ENCODE measurements at places on chromosomes 11 and 22.

GRCh38 chr11:87398931-87399330 lies 361.2 kb downstream of the TMEM135 start:
- DNase-seq, result no peak

DNA sequence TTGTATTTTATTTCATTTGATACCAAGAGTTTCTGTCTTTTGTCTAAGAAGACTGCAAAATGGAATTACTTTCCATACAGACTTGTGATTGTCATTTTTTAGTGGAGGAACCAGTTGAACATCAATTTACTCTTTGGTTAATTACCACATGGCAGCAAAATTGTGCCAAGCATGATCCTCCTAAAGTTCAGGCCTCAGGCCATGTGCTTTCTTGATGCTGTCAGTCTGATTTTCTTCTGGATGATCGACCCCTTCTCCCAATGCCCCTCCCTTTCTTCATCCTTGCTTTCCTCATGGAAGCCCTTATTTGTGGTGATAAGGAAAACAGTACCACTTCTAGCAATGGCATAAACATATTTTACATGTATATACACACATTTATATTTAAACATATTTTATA lies 76.2 kb downstream of the SVIP start:
- no peak for DNase-seq

GRCh38 chr11:130553306-130553705 lies 104.9 kb downstream of the ADAMTS15 start:
- peak; percentile 39 for DNase-seq

- DNase-seq, result no peak
Measured at GRCh38 chr11:3109434-3109833, 52.2 kb upstream of the CARS1 start.

- DNase-seq, result peak; percentile 34
Measured at GRCh38 chr11:66580803-66581202, 12.1 kb downstream of the CCDC87 start.

DNA sequence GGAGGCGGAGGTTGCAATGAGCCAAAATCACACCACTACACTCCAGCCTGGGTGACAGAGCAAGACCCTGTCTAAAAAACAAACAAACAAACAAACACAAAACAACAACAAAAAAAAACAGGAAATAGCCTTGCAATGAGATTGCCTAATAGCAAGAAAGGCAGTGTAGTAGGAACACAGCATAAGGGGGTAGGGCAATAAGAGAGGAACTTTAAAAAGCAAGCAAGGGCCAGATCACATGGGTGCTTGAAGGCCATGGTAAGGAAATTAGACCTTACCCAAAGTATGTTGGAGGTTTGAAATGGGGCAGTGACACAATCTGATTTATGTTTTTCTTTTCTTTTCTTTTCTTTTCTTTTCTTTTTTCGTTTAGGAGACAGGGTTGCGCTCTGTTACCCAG lies 34.7 kb upstream of the NRIP3 start:
- DNase-seq, result no peak

- DNase-seq, result no peak
Measured at GRCh38 chr11:86748296-86748695, 52.0 kb upstream of the PRSS23 start.

- DNase-seq, result no peak
Measured at GRCh38 chr11:34298871-34299270, 58.9 kb downstream of the ABTB2 start.

- DNase-seq, result peak; percentile 4
Measured at GRCh38 chr11:133834682-133835592, 10.4 kb downstream of the SPATA19 start.

GRCh38 chr11:134522782-134523570 lies 110.9 kb upstream of the B3GAT1 start:
- DNase-seq, result no peak

GRCh38 chr11:65915821-65916251 lies 3.0 kb downstream of the C11orf68 start:
- peak; percentile 99 for DNase-seq

- no peak for DNase-seq
Measured at GRCh38 chr11:122979103-122979814, 2.4 kb downstream of the BSX start.

- no peak for DNase-seq
Measured at GRCh38 chr11:85028329-85029101, 598.6 kb downstream of the DLG2 start.

- DNase-seq, result no peak
Measured at GRCh38 chr22:20094197-20094807, 14.3 kb downstream of the DGCR8 start.

GRCh38 chr11:125258291-125259032 lies 93.9 kb downstream of the PKNOX2 start:
- DNase-seq, result no peak

GRCh38 chr11:119320776-119321524 lies 4.0 kb upstream of the MCAM start:
- peak; percentile 65 for DNase-seq

DNA sequence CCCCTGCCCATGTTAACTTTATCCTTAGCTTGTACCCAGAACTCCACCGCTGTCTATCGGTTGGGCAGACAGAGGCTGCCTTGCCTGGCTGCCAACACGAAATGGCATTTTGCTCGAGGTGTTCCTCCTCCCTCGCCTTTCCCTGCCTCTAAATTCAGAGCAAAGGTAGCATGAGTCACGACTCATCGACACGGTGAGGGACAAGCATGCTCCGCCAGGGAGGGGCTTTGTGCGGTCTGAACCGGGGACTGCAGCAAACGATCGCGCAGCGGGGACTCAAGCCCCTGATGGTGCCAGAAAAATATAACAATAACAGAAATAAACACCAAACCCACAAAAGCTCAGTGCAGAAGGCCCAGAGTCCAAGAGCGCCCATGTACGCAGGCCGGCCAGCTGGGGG lies 52.3 kb downstream of the RTL6 start:
- no peak for DNase-seq

GRCh38 chr22:35399114-35399677 lies 744 bp upstream of the MCM5 start:
- DNase-seq, result no peak

GRCh38 chr11:9264316-9265210 lies 587 bp downstream of the DENND5A start:
- DNase-seq, result peak; percentile 81

DNA sequence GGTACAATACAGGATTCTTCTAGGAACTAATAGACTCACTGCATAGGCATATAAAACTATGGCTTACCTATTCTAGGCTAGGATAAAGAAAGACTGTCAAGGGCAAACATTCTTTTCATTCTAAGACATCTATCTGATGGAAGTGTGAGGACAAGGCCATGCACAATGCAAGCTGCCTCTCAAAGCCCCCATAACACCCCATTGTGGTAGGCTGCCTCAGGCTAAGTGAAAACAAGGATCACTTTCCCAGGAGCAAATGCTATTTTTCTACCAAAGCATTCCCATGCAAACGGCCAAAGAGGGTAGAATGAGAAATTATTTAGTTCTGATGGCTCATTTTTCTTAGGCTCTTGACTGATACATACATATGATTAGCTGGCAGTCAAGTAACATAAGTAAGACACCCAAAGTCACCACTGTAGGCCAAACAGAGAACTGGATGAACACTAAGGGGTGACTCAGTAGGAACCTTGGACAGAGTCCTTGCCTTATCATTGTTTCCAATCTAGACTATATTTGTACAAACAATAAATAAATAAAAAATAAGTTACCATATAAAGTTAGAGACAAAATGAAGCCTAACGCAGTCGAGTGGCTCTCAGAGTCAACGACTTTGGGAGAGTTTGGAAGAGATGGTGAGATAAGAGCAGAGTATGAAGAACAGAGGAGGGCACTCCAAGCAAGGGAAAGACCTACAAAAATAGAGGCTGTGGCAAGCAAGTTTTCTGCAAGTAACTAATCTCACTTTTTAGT lies 303.6 kb downstream of the SBF2 start:
- DNase-seq, result peak; percentile 37

- no peak for DNase-seq
Measured at GRCh38 chr11:27228232-27228905, 134.6 kb downstream of the CCDC34 start.

GRCh38 chr11:73343076-73343873 lies 32.9 kb upstream of the RELT start:
- DNase-seq, result no peak

DNA sequence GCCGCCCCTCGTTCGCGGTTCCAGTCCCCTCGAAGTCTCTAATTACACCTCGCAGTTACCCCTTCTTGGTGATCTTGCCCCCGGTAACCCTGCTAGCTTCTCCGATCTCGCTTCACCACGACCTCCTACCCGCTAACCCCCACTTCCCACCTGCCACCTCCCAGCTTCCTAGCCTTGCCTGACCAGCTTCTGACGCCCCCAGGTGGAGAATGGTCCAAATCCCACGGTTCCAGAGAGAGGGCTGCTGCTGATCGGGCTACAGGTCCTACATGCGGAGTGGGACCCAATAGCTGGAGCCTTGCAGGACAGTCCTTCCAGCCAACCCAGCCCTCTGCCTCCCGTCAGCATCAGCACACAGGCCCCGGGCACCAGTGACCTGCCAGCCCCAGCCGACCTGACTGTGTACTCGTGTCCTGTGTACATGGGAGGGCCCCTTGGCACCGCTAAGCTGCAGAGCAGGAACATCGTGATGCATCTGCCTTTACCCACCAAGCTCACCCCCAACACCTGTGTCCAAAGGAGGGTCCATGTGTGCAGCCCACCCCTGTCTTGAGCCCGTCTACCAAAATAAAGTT lies 31.9 kb downstream of the RRP8 start:
- DNase-seq, result no peak

DNA sequence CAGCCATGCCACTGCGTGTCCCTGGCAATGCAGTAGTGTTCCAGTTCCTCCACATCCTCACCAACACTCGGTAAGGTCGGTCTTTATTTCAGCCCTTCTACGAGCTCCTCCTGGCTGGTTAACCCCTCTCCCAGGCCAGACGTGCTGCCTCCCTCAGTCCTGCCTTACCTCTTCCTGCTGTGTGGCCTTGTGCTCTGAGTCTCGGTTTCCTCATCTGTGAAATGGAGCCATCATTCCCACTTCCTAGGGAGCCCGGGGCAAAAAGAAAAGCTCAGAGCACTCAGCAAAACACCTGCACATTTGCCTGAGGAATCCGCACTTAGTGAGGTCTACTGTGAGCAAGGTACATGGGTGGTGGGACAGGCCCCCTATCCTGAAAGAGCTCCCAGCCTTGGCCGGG lies 9.8 kb downstream of the TP53I11 start:
- DNase-seq, result no peak

DNA sequence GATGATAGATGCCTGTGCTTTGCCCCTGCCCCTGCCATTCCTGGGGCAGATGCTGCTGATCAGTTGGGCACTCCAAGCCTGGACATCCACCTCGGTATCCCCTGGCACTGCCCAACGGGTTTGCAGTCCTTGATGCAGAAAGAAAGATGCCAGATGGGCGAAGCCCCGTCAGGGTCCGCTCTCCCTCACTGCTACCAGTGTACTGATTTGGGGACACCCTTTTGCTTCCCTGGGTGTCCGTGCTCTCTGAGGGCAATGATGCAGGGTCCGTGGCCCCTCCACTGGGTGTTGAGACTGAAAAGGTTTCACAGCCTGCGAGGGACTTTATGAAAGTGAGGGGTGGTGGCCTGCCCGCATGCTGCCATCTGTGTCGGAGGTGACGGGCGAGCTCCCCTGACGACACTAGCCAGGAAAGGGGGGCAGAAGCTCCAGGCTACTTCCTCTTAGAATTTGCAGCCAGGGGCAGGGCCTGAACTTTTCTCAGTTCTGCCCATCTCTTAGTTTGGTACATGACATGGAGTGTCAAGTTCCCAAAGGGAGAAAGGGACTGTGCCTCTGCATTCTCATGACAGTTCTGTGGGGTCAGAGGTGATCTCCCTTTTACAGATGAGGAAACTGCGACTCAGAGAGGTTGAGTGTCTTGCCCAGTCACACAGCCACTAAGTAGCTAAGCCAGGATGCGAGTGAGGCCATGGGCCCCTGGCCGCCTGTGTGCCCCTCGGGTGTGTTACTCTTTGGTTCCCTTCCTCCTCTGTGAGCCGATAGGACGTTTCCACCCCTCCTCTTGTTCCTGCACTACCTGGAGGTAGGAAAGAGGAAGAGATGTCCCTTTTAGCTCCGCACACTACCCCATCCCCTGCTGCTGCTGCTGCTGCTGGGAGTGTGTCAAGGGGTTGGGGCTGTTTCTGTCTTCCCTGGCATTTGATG lies 96.6 kb downstream of the BCR start:
- no peak for DNase-seq

- DNase-seq, result no peak
Measured at GRCh38 chr11:129729216-129729615, 86.4 kb upstream of the TMEM45B start.

DNA sequence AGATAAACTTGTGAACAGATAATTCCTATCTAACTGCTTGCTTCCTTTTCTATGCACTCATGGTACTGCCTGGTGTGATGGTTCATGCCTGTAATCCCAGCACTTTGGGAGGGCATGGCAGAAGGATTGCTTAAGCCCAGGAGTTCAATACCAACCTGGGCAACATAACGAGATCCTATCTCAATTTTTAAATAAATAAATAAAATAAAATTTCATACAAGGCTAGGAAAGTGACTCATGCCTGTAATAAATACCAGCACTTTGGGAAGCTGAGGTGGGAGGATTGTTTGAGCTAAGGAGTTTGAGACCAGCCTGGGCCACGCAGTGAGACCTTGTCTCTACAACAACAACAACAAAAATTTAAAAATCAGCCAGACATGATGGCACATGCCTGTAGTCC lies 166.6 kb downstream of the COMMD9 start:
- DNase-seq, result no peak

- no peak for DNase-seq
Measured at GRCh38 chr11:67280788-67281551, 8.1 kb upstream of the ANKRD13D start.

GRCh38 chr11:12888525-12889158 lies 120.5 kb upstream of the RASSF10 start:
- DNase-seq, result peak; percentile 90

- DNase-seq, result peak; percentile 94
Measured at GRCh38 chr11:17314232-17314547, 37.4 kb upstream of the NCR3LG1 start.

GRCh38 chr22:48882636-48883200 lies 945.0 kb downstream of the BRD1 start:
- DNase-seq, result no peak

DNA sequence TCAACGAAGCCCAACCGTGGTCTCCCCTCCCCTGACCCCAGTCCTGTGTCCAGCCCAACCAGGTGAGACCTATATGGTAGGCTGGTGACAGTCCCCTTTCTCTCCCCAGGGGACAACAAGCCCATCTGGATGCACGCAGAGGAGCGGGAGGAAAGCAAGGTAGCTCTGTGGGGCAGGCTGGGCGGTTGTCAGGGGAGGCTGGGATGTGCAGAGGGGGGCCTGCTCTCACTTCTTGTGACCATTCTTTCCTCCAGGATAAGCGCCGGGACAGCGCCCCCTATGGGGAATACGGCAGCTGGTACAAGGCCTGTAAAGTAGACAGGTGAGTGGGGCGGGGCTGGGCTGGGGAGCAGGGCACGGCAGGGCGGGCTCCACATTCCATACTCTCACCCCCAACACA lies 3.5 kb upstream of the RAB1B start:
- no peak for DNase-seq

All from IMR-90 (cell line).